ENCODE measurements at places on chromosomes 13 and 19.
A peak's percentile ranks its signal among the peaks of the same experiment; 100 is the strongest.

DNA sequence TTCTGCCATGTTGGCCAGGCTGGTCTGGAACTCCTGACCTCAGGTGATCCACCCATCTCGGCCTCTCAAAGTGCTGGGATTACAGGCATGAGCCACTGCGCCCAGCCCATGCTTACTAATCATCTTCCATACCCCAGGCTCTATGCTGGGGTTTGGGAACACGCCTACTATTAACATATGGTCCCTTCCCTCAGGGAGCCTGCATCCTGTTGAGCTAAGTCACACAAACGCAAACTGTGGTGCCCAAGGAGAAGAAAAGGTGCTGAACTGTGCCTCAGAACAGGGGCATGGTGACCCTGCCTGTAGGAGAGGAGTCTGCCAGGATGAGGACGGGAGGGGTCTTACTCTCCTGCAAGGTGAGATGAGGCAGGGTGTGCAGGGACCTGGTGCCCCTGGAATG is 5.6 kb downstream of the MICOS13 start:
- no peak for DNase-seq

- peak; percentile 40 for DNase-seq
These were observed 438.6 kb downstream of the TSHZ3 start for GRCh38 chr19:30910485-30911240.

GRCh38 chr19:17910791-17911360 is 21.9 kb upstream of the CCDC124 start:
- DNase-seq, result no peak

DNA sequence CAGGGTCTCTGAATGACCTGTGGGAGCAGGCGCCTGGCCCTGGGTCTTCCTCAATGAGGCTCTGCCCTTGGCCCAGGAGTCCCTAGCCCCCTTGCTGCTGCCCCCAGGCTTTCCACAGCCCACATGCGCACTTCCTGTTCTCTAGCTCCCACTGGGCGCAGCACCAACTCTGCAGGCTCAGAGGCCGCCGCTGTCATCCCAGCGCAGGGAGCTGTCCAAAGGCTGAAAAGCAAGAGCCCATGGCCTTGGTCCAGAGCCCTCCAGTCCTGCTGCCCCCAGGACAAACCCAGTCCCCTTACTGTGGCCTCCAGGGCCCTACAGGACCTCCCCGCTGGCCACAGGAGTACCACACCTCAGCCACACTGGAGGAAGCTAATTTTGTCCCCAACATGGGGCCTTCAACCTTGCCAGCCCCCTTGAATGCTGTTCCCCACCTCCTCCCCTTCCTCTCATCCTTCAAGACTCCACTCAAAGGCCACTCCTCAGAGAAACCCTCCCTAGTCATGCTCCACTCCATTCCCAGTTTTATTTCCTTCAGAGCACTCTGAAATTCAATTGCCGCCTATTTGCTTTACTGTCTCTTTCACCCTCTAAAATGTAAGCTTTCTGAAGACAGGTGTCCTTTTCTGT is 8.0 kb upstream of the POU2F2 start:
- DNase-seq, result peak; percentile 78

- no peak for DNase-seq
These were observed 342 bp upstream of the SIGLEC10 start for GRCh38 chr19:51417810-51418157.

- DNase-seq, result no peak
These were observed 22.9 kb upstream of the SLC7A10 start for GRCh38 chr19:33248553-33248953.

- DNase-seq, result no peak
These were observed 23.3 kb downstream of the PTPRS start for GRCh38 chr19:5317321-5317720.

GRCh38 chr13:94988654-94989053 is 276.3 kb upstream of the SOX21 start:
- DNase-seq, result no peak
